Activated CD4-positive, CD25-positive, alpha-beta regulatory T cell (primary cell): ENCODE measurements at places on chromosomes 16 and 17.

- DNase-seq, result no peak
These were observed 114.7 kb downstream of the ANKRD11 start for GRCh38 chr16:89375686-89376085.

DNA sequence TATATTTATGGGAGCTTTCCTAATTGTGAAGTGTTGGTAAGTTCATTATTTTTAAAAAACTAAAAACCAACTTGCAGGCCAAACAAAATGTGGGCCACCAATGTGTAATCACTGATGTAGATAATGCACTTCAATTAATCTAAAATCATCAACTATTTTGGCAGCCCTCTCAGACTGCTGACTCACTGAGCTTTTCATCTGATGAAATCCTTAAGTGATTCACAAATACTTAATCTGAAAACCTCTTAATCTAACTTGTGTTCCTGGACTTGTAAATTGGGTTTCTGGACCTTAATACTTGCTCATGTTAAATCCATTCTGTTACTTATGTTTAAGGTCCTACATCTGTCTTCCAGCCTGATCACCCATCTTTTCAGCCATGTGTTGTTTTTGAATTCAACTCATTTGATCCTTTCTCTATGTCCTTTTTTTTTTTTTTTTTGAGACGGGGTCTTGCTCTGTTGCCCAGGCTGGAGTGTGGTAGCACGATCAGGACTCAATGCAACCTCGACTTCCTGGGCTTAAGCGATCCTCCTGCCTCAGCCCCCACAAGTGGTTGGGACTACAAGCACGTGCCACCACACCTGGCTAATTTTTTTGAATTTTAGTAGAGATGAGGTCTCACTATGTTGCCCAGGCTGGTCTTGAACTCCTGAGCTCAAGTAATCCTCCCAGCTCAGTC lies 39.0 kb downstream of the PRKCB start:
- no peak for DNase-seq

GRCh38 chr17:64109400-64109799 lies 20.5 kb downstream of the ERN1 start:
- DNase-seq, result no peak

- DNase-seq, result no peak
These were observed 15.0 kb downstream of the KIAA0513 start for GRCh38 chr16:85042606-85043005.

DNA sequence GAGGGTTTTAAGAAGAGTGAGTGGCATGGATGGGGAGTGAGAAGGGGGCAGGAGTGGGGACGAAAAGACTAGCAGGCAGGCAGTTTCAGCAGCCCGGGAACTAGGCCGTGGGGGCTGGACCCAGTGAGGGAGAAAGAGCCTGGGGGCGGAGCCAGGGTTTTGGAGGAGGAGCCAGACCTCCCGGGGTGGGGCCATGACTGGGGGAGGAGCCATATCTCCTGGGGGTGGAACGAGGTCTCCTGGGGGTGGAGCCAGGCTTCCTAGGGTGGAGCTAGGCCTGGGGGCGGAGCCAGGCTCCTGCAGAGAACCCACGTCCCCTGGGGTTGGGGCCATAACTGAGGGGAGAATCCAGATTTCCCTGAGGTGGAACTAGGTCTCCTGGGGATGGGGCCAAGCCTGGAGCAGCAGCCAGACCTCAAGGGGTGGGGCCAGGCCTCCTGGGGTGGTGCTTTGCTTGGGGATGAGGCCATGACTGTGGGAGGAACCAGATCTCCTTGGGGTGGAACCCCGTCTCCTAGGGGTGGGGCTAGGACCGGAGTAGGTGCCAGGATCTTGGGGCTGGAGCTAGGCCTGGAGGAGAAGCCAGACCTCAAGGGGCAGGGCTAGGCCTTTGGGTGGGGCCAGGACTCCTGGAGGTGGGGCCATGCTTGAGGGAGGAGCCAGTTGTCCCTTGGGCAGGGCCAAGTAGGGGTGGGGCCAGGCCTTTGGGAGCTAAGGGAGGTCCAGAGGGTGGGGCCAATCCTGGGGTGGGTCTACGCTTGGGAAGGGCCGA lies 41.7 kb upstream of the JPH3 start:
- no peak for DNase-seq

DNA sequence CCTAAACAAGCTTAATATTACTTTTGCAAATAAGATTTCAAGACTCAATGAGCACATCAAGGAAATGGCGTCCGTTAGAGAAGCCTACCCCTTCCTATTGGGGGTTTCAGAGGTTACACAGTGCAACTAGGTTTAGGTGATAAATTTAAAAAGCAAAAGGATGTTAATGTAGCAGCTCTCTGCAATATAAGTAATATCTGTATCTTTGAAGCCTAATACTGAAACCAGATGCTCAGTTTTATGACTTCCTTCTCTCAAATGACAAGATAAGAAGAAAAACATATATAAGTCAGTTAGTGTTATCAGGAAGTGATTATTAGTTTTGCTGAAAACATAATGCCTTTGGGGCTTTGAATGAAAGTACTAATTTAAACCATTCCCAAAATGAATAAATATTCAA lies 54.3 kb upstream of the MED13 start:
- DNase-seq, result no peak

- no peak for DNase-seq
These were observed 27.1 kb upstream of the LASP1NB start for GRCh38 chr17:38898291-38898679.

DNA sequence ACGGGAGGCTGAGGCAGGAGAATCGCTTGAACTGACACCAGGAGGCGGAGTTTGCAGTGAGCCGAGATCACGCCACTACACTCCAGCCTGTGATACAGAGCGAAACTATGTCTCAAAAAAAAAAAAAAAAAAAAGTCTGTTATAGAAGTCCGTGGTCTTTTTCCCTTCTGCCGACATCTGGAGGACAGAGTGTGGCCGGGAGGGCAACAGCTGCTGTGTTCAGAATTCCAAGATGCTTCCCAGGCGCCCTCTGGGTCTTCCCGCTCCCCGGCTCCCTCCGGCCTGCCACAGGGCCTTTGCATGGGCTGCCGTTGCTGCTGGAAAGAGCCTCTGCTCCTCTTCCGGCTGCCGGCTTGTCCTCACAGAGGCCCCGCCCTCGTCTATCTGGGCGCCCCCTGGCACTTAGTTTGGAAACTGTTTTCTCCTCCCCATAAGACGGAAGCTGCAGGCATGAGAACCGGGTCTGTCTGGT lies 2.4 kb upstream of the CACNA1H start:
- no peak for DNase-seq

- no peak for DNase-seq
These were observed 8.9 kb downstream of the ADAD2 start for GRCh38 chr16:84199861-84200260.

- no peak for DNase-seq
These were observed 154.2 kb downstream of the MRM1 start for GRCh38 chr17:36755586-36755985.

DNA sequence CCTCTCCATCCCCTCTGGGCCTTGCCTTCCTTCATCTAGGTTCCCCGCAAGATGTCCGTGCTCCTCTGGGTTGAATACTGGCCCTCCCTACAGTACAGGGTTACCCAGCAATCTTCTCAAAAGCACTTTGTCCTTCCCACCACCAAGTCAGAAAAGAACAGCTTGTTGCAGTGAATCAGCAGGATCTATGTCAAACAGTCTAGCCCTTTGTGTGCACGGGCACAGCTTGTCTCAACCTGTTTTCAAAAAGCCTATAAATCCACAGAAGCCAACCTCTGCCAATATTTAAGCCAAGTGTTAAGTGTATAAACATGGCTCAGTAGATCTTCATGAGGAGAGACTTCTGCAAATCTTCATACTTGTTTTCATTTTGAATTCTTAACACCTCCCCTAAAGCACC lies 25.2 kb downstream of the C17orf67 start:
- DNase-seq, result no peak

GRCh38 chr17:59167571-59168001 lies 12.0 kb downstream of the PRR11 start:
- no peak for DNase-seq

DNA sequence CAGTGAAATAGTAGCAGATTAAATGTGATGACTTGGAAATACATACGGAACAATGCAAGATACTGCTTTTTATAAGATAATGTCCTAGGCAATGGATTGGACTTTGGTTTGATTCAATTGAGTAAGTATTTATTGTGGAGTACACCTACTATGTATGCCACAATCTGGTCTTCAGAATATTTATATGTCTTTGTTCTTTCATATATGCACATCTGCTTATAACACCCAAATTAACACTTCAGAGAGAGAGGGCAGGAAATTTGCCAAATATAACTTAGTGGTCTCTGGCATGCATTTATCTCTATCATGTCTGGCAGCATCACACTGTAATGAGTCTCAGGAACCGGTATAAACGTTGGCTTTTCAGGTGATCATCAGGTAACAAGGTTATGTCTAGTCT lies 16.9 kb downstream of the RPGRIP1L start:
- no peak for DNase-seq

- DNase-seq, result no peak
These were observed 17.7 kb downstream of the VASN start for GRCh38 chr16:4389051-4389955.

DNA sequence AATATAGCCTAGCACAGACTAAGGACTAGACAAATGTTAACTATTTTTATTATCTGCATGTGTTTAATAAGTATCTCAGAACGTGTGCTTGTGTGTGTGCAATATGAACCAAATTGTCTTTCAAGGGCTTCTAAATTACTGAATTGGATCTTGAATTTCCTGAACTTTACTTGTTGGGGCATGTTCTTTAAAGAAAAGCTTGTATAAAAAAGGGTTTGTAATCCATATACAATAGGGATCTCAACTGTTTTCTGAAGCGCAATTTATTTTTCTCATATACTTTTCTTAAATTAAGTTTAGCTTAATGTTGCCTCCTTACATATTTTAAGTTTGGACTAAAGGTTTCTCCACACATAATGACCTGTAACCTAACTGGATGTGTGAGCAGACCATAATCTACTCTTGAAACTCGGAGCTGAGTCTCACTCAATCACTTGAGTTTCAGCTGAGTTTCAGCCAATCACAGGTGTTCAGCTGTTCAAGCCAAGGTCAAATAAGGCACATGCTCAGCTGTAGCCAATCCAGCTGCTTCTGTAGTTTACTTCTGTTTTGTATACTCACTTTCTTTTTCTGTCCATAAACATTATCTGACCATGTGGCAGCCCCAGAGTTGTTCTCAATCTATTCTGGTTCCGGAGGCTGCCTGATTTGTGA lies 72.3 kb downstream of the CDK5R1 start:
- DNase-seq, result no peak

DNA sequence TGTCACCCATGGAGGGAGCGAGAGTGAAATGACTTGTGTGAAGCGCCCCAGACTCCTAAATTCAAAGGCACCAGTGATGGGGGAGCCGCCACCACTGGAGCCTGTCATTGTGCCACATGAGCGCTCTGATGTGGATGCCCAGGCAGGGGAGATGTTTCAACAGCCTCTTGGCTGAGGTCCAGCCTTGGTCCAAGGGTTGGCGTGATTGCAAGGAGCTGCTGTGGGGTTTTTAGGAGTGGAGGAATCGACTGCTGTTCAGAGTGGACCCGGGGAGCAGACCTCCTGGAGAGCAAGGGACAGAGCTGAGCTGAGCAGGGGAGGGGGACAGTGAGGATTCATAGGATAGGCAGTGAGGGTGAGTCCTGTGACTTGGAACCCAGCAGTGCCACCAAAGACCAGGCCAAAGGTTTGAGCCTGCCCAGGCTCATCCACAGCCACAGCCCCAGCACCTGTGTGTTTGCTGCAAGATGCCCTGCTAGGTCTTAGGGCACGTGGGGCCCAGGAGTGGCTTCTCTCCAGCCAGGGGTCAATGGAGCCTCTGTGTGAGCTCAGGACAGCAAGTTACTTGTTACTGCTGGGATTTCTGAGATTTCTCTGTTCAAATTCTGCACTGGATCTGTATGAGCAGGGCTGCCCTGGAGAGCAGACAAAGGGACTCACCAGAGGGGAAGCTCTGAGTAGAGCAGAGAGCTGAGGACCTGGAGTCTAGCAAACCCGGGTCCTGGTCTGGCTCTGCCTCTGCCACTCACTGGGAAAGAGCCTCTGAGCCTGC lies 20.3 kb downstream of the RHBDL3 start:
- no peak for DNase-seq

DNA sequence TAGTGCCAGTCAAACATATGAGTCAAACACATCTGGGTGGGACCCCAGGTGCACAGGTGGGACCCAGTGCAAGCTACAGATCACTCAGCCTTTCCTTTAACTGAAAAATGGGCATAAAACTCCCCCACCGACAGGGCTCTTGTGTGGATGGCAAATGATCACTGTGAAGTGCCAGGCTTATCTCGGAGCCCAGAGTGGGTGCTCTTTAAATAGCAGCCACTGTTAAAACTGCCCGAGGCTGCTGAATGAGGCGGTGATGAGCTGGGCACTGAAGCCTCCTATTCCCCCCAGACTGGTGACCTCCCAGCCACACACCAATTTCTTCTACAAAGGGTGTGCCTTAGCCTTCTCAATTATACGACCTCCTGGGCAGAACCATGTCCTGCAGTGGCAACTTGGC lies 433.8 kb downstream of the SLC39A11 start:
- no peak for DNase-seq
